Activated B cell treated with CpG ODN at 0.5 μM for 24 hours (primary cell): ENCODE measurements at places on chromosomes 7 and 10. TPM values are rescaled to one million over a fixed set of nuclear protein-coding genes. Genes with fewer than 3 reads are reported as not detected.

LRRC4 gene
- total RNA-seq = 0.07 and 0.16 TPM in 2 replicates

ACSM6 gene
- total RNA-seq = not detected in 2 replicates

PITX3 gene
- total RNA-seq = not detected in 2 replicates

SLC26A3 gene
- total RNA-seq = not detected in 2 replicates

- no peak for DNase-seq
- no peak overlapping the region for H3K27ac ChIP-seq
Measured at GRCh38 chr10:98425511-98426352, 10.8 kb upstream of the PYROXD2 start.

- H3K27me3 ChIP-seq = no peaks in the 10 kb centered on the region
- no peak for DNase-seq
- no peaks in the 10 kb centered on the region for H3K36me3 ChIP-seq
Measured at GRCh38 chr10:48672596-48673265, 11.9 kb upstream of the WDFY4 start.

DNA sequence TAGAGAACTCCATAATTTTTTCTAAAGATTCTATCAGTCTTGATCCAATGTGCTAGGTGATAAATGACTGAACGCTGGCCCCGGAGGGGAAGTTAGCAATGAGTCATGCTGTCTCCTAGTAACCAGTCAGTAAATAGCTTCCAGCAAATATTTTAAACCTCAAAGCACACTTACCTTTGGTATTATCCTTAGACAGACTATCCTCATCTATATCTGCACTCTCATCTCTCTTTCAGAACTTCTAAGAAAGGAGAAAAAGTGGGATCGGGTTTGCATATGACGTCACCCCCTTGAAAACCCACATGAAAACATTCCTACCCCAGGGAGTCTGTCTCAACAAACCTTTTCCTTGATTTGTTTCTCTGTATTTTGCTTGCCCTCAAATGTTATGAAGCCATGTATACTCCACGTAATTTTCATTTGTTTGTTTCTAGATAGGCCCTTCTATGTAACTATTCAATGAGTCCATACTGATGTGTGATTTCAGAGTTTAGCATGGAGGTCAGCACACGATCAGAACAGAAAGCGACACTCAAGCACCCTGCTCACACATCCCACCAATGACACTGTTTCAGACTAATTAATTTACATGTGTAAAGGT lies 174.9 kb upstream of the NRP1 start:
- no peaks in the 10 kb centered on the region for H3K36me3 ChIP-seq
- no peak for DNase-seq
- no peak overlapping the region for H3K4me3 ChIP-seq
- H3K27ac ChIP-seq = no peak overlapping the region
- no peaks in the 10 kb centered on the region for H3K27me3 ChIP-seq
- H3K4me1 ChIP-seq = no peaks in the 10 kb centered on the region

- H3K27me3 ChIP-seq = no peaks in the 10 kb centered on the region
- no peak overlapping the region for H3K27ac ChIP-seq
- H3K4me1 ChIP-seq = no peaks in the 10 kb centered on the region
- H3K36me3 ChIP-seq = no peaks in the 10 kb centered on the region
- no peak for DNase-seq
- H3K4me3 ChIP-seq = no peak overlapping the region
Measured at GRCh38 chr10:11429439-11430052, 181.9 kb downstream of the USP6NL start.

GRCh38 chr7:3200504-3200903 lies 100.5 kb upstream of the SDK1 start:
- peaks cover 2% of the 10 kb centered on the region for H3K27me3 ChIP-seq
- DNase-seq = no peak
- H3K4me1 ChIP-seq = peaks cover 4% of the 10 kb centered on the region
- no peak overlapping the region for H3K27ac ChIP-seq
- H3K36me3 ChIP-seq = no peaks in the 10 kb centered on the region

GRCh38 chr7:84841809-84842208 lies 345.0 kb downstream of the SEMA3D start:
- H3K4me1 ChIP-seq = no peaks in the 10 kb centered on the region
- H3K27ac ChIP-seq = no peak overlapping the region
- no peaks in the 10 kb centered on the region for H3K36me3 ChIP-seq
- no peak for DNase-seq
- H3K4me3 ChIP-seq = no peak overlapping the region
- H3K27me3 ChIP-seq = no peaks in the 10 kb centered on the region

DNA sequence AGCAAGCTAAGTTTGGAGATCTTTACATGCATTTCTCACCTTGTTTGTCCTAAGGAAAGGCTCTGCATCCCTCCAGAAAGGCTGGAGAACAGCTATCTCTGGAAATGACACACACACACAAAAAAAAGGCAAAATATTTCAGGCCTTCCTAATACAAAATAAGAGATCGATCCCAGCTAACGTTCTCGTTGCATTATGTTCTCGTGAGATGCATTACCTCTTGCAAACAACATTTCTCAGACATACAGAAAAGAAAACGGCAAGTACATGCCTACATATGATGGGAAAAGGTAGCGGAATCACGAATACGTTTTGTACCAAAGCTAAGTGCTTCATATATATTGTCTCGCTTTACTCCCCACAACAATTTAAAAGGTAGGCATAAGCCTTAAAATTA lies 488 bp downstream of the MTERF1 start:
- no peak for DNase-seq
- H3K36me3 ChIP-seq = peaks cover 39% of the 10 kb centered on the region
- H3K4me1 ChIP-seq = peaks cover 30% of the 10 kb centered on the region

DNA sequence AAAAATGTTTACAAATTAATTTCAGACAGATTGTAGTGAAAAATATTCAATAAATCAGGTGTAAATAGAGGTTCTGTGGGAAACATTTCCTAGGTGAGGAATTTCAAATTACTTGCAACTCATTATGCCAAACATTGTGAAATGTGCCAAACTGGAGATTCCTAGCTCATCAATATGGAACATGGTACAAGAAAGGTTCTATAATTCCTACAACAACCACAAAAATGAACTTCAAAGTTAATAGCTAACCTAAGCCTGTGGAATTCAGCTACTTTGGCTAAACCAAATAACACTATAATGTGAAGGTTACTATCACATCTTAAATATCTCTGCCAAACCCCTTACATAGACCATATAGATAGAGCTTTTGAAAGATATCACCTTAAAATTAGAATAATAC lies 223.3 kb upstream of the HGF start:
- no peaks in the 10 kb centered on the region for H3K36me3 ChIP-seq
- no peak for DNase-seq
- H3K4me1 ChIP-seq = no peaks in the 10 kb centered on the region
- no peaks in the 10 kb centered on the region for H3K27me3 ChIP-seq
